Stimulated activated CD8-positive, alpha-beta memory T cell treated with anti-CD3 and anti-CD28 coated beads, Interleukin-15, amount 100 ng/mL, for 4 hours (primary cell): ENCODE measurements at places on chromosomes 7 and 10.

GRCh38 chr7:113331155-113331898, 213.0 kb upstream of the SMIM30 start:
- DNase-seq: no peak

- DNase-seq: no peak
Observed at GRCh38 chr10:24643679-24644209, 79.9 kb downstream of the ARHGAP21 start.

- no peak for DNase-seq
Observed at GRCh38 chr7:140059273-140060242, 3.2 kb downstream of the PARP12 start.

DNA sequence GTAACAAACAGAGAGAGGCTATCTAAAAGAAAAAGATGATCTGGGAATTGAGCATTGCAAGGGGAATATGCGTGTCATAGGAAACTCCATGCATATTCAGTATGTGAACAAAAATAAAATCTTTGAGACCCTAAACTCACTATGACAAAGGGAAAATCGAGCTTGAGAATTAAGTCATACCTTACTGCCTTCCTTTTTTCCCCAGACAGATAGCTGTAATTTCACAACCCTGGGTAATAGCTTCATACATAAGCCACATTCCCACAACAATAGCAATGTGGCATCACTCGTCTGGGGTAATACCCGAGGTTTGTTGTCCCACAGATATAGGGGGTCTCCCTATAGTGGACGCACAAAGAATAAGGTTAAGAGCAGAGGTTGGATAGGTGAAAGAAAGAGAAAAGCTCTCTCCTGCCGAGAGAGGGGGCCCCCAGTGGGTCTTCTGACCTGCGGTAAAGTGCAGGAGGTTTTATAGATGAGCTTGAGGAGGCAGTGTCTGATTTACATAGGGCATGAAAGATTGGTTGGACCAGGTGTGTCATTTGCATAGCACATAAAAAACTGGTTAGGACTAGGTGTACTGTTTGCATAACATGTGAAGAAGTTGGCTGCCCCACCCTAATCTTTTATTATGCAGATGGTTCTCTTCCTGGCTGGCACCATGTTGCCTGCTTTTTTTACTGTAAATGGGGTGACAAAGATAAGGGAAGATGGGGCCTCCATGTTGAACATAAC, 11.6 kb downstream of the CYP3A43 start:
- no peak for DNase-seq

- DNase-seq: no peak
Observed at GRCh38 chr10:126092366-126093215, 196.2 kb downstream of the FANK1 start.

DNA sequence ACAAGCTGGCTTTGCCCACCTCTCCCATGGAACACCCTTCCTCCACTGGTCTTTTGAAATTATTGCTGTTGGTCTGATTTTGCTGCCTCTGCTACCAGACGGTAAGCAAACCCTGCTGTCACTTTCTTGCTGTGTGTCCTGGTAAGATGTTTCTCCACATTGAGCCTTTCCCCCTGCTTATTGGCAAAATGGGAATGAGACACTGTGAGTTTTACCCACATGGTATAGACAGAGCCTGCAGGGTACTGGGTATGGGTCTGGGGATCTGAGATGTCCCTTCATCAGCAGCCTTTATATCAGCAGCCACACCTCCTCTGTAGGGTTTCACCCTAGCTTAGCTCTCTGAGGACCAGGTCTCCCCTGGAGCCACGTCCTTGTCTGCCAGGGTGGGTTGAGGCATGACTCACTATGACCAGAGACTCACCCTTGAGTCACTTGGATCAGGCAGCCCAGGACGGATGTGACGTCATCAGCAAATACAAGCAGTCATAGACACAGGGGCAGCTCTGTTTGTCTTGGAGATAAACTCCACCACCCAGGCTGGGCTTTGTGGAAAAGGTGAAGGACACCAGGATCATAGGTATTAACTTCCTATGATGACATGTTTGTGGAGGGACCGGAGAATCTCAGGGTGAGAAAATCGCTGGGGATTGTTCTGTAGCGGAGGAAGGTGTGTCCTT, 17.9 kb upstream of the BAIAP2L1 start:
- no peak for DNase-seq

- no peak for DNase-seq
Observed at GRCh38 chr10:70673043-70673928, 980 bp downstream of the ADAMTS14 start.

DNA sequence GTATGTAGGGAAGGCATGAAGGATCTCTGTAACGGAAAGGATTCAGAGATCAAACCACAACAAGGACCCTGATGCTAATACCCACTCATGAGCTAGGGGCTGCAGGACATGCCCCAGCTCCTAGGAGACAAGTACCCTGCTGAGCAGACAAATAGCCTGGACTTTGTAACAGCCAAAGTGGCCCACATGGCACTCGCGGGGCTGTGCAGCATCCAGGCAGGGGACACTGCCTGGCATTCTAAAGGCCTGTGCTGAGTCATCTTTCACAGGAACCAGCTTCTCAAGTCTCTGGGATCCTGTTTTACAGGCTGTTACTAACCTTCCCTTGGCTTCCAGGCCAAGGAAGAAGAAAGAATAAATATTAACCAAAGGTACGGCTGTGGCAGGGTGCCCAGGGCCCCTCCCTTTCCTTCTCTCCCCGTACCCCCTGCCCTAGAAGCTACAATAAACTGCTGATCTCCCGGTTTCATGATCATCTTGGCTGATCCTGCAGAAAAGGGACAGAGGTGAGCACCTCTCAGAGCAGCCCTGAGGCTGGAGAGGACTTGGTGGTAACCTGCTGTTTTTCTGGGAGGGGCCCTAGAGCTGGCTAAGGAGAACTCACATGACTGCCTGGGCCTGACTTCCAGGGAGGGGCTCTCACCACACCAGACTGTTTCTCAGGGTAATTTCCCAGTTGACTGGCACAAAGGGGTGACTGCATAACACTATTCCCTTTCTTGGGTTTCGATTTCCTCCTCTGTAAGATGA, 4.2 kb upstream of the RPEL1 start:
- DNase-seq: no peak

- no peak for DNase-seq
Observed at GRCh38 chr10:5943536-5943935, 33.8 kb downstream of the IL15RA start.

- DNase-seq: no peak
Observed at GRCh38 chr10:109173121-109173520, 750.2 kb downstream of the XPNPEP1 start.

DNA sequence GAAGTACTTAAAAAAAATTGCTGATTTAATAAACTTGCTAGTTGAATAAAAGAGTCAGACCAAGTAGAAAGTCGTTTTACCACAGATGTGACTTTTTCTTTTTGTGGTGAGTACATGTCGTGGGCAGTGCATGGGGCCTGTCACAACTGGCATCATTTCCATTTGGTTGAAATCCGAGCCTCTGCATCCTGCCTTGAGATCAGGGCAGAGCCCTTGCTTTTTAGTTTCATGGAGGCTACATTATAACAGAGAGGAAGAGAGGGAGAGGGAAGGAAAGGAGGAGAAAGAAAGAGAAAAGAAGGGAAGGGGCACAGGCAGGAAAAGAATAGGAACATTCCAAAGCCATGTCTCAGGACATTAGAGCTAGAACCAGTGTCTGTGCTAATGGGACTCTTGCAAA, 20.4 kb upstream of the INSYN2A start:
- DNase-seq: no peak

DNA sequence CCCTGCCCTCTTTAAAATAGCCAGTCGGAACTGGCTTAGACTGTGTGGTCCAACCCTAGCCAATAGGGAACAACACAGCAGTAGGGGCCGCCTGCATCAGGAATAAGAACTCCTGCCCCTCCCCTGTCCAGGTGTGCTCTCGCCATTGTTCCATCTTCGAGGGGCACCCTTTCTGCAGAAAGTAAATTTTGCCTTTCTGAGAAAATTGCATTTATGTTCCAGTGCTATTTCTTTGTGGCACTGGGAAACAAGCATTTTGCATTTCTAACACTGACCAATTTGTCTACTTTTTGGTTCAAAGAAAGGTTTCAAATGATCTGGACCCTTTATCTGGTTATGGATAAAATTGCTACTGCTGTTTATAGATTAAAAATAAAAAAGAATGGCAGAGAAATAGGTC, 90.2 kb upstream of the AGBL3 start:
- no peak for DNase-seq

GRCh38 chr7:123190109-123190831, 9.5 kb downstream of the SLC13A1 start:
- no peak for DNase-seq

GRCh38 chr10:47289921-47290320, 10.1 kb upstream of the GDF10 start:
- DNase-seq: no peak

GRCh38 chr7:24905996-24906770, 73.8 kb downstream of the OSBPL3 start:
- no peak for DNase-seq

GRCh38 chr7:34758111-34758601, 100.1 kb downstream of the NPSR1 start:
- no peak for DNase-seq

DNA sequence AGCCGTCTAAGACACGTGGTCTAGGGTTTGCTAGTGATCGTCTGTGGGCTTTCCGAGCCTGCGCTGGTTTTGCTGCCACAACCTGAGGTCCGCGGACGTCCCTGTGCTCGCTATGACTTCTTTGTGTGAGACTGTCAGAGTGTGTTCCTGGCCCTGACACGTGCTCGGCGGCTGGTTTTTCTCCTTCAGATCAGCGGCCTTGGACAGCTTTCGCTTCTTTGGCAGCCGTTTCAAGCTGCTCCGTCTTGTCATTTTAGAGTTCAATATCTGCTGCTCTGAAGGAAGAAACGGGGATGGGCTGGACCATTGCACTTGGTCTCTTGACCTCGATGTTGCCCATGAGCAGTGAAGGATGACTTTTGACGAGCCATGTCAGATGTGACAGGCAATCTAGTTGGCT, 147.3 kb downstream of the MGMT start:
- no peak for DNase-seq

DNA sequence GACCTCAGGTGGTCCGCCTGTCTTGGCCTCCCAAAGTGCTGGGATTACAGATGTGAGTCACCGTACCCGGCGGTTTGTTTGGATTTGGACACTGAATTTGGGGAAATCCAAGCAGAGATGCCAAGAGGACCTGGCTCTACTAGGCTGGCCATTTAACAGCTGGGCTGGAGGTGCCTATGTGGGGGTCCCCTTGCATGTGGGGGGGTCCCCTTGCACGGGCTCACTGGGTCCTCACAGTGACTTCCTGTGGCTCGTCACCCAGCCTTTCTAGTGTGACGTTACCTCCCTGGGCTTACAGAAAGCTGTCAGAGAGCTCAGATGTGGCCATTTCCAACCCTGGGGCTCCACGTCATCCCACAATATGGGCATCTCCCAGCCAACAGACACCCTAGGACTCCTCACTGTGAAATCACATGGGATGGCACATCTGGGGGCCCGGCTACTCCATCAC, 49.3 kb upstream of the GNA12 start:
- DNase-seq: no peak
